ENCODE measurements at places on chromosomes 12 and 14.

DNA sequence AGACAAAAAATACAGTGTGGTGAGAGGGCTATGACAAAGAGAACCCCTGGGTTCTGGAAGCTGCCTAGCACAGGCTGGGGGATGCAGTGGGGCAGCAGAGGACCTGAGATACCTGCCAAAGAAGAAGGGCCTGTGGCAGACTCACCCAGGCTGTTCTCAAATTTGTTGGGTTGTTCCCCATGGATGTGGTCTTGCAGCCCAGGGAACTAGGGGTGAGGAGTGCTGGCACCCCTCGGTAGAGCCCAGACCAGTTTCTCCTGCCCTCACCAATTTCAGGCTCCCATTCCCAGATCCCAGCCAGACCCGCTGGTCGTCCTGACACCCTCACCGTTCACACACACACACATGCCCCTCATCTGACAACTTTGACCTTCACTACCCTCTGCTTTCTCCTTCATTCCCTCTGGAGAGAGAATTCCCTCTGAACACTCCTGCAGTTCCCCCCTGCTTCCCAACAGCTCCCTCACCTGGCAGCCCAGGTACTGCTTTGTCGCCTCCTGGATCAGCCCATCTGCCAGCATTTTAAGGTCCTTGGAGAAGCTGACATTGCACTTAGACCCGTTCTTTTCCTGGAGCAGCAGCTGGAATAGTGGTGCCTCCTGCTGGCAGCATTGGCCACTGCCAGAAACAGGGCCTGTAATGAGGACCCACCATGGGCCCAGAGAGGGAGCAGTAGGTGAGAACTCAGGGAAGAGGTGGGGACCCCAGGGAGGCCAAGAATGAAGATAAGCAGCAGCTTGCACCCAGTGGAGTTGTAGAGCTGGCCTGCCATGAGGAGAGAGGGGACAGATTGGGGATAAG lies 5.9 kb upstream of the GDF11 start:
- peak; percentile 54 for DNase-seq
- no peaks in the 10 kb centered on the region for H3K27me3 ChIP-seq

GRCh38 chr14:60161196-60162107 lies 3.7 kb downstream of the DHRS7 start:
- no peaks in the 10 kb centered on the region for H3K27me3 ChIP-seq
- no peak for DNase-seq
- H3K4me3 ChIP-seq = no peak overlapping the region
- peaks cover 3% of the 10 kb centered on the region for H3K4me1 ChIP-seq

DNA sequence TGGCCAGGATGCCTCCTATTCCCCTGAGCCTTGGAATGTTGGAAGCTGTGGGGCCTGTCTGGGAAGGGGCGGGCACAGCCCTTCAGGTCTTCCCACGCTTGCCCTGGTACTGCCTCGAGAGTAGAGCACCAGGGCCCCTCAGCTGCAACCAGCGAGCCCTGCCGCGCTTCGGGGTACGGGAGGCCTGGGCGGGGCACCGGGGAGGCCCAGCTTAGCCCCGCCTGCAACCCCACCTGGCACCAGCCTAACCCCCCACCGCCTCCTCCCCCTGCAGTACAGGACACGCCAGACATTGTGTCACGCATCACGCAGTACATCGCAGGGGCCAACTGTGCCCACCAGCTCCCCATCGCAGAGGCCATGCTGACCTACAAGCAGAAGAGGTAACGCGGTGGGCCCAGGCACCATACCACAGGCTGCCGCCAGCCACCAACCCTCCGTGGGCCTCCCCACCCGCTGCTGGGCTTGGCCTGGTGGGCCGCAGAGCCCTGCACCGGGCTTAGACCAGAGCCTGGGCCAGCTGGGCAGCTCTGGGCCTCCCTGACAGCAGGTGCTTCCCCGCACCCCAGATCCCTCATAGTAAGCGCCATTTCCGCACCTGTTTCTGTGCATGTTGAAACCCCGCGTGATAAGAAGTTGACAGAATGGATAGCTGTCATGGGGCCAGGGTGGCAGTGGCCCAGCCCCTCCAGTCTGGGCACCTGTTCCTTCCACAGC lies 13.6 kb upstream of the TEX22 start:
- H3K4me3 ChIP-seq = no peak overlapping the region
- H3K36me3 ChIP-seq = peaks cover 12% of the 10 kb centered on the region
- H3K27me3 ChIP-seq = no peaks in the 10 kb centered on the region
- no peak overlapping the region for H3K27ac ChIP-seq

DNA sequence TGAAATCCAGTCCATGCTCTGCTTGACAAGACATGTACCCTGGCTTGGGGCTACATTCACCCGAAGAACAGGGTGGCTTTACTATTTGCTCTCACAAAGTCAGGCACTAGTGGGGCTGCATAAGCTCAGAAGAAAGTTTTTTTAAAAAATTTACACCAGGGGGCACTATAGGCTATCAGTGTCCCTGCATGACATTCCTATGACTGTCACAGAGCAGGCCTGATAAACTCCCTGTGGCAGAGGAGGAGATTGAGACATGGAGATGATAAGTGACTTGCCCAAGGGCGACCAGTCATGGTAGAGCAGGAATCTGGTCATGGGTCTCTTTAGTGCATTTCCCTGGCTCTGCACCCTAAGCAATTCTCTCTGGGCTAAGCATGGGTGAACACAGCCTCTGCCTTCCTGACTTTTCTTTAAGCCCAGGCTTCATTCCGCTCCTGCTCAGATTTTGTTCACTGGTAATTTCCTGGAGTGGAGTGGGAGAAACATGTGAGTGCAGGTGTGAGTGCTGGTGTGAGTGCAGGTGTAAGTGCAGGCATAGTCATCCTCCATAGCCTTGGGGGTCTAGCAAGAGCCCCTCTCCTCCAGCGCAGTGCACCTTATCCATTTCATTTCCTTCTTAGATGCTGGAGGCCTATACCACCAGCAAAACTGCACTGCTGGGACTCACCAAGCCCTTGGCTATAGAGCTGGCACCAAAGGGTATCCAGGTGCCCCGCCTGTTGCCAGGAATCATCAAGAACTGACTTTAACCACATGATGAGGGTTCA lies 91.6 kb downstream of the DHRS2 start:
- H3K36me3 ChIP-seq = no peaks in the 10 kb centered on the region
- H3K27ac ChIP-seq = no peak overlapping the region

- no peaks in the 10 kb centered on the region for H3K4me1 ChIP-seq
- H3K27ac ChIP-seq = no peak overlapping the region
- H3K36me3 ChIP-seq = no peaks in the 10 kb centered on the region
- no peak for DNase-seq
Measured at GRCh38 chr12:31591380-31591901, 505 bp upstream of the DENND5B start.

GRCh38 chr14:89651805-89652204 lies 234.8 kb upstream of the FOXN3 start:
- H3K36me3 ChIP-seq = no peaks in the 10 kb centered on the region
- no peak overlapping the region for H3K4me3 ChIP-seq
- H3K4me1 ChIP-seq = no peaks in the 10 kb centered on the region
- DNase-seq = no peak

DNA sequence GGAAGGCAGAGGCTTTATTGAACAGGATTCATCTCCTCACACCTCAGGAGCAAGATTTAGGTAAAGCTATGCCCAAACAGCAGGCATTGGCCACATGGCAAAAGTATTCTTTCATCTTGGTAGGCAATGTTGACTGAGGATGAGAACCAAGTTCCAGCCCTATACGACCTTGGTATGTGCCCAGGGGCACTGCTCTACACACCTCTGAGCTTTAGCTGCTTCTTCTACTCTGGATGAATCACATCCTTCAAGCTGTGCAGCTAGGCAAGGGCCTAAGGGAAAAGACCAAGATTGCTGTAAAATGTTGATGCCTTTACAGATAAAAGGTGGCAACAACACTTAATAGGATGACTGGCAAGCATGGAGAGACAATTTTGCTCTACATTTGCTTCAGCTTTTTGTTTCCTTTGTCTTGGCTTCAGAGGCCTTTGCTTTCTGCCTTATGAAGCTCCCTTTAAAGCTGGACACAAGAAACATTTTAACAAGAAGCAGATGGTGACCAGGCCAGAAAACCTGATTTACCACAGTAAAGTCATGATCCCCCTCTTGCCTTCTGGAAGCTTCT lies 183.3 kb upstream of the KITLG start:
- no peaks in the 10 kb centered on the region for H3K36me3 ChIP-seq
- H3K27me3 ChIP-seq = no peaks in the 10 kb centered on the region
- no peaks in the 10 kb centered on the region for H3K4me1 ChIP-seq
- H3K4me3 ChIP-seq = no peak overlapping the region

GRCh38 chr14:54475911-54476310 lies 12.9 kb downstream of the GMFB start:
- H3K27me3 ChIP-seq = no peaks in the 10 kb centered on the region
- H3K4me1 ChIP-seq = no peaks in the 10 kb centered on the region
- H3K36me3 ChIP-seq = no peaks in the 10 kb centered on the region
- no peak overlapping the region for H3K27ac ChIP-seq
- no peak overlapping the region for H3K4me3 ChIP-seq
- DNase-seq = no peak

GRCh38 chr12:68495336-68496070 lies 115.2 kb upstream of the RAP1B start:
- H3K27ac ChIP-seq = no peak overlapping the region
- DNase-seq = no peak
- H3K4me1 ChIP-seq = no peaks in the 10 kb centered on the region
- no peaks in the 10 kb centered on the region for H3K27me3 ChIP-seq

GRCh38 chr12:91562476-91562875 lies 379.9 kb upstream of the DCN start:
- DNase-seq = no peak
- no peaks in the 10 kb centered on the region for H3K4me1 ChIP-seq
- H3K36me3 ChIP-seq = no peaks in the 10 kb centered on the region
- H3K27me3 ChIP-seq = no peaks in the 10 kb centered on the region

- H3K4me3 ChIP-seq = no peak overlapping the region
- no peaks in the 10 kb centered on the region for H3K27me3 ChIP-seq
- no peak for DNase-seq
- peaks cover 2% of the 10 kb centered on the region for H3K4me1 ChIP-seq
- no peak overlapping the region for H3K27ac ChIP-seq
- H3K36me3 ChIP-seq = no peaks in the 10 kb centered on the region
Measured at GRCh38 chr14:68314642-68315041, 478.2 kb downstream of the ZFP36L1 start.

DNA sequence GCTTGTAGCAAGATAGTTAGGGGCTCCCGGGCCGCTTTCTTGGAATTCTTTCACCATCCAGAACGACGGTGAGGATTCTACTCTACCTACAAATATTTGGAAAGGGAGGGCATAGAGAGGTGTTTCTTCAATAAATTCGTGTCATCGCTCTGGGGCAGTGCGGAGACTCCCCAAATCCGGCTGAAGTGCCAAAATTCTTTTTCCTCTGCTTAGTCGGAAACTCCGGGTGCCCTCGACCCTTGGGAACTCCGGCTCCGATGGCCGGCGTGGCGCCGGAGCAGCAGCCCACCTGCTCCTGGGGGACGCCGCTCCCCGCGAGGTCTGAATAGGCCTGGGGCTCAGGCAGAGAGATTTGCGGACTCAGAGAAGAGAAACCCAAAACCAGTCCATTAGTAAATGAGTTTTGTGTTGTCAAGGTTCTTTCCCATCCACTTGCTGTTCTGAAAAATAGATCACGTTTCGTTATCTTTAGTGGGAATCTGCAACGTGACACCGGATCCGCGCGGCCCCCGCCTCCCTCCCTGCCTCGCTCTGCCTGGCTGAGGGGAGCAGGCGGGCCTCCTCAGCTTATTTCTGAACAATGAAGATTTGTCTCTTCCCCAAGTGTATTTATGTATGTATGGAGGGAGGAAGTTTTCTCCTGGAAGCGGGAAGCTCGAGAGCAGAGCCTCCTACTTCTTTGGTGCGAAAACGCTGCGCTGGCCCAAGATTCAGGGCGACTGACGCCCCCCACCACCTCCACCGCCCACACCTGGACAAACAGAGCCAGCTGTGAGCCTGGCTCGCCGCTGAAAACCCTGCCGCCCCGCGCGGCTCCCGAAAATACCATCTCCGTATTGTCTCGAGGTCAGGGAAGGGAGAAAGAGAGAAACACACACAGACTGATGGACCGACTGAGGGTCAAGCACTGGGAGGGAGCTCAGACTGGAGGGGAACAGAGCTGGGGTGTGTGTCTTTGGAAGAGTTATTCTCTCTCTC lies 3.7 kb upstream of the SIX1 start:
- peak overlapping the region; percentile 39 for H3K4me3 ChIP-seq
- no peak for DNase-seq
- peaks cover 2% of the 10 kb centered on the region for H3K4me1 ChIP-seq
- H3K27me3 ChIP-seq = peaks cover 81% of the 10 kb centered on the region
- H3K27ac ChIP-seq = no peak overlapping the region
- H3K36me3 ChIP-seq = no peaks in the 10 kb centered on the region

DNA sequence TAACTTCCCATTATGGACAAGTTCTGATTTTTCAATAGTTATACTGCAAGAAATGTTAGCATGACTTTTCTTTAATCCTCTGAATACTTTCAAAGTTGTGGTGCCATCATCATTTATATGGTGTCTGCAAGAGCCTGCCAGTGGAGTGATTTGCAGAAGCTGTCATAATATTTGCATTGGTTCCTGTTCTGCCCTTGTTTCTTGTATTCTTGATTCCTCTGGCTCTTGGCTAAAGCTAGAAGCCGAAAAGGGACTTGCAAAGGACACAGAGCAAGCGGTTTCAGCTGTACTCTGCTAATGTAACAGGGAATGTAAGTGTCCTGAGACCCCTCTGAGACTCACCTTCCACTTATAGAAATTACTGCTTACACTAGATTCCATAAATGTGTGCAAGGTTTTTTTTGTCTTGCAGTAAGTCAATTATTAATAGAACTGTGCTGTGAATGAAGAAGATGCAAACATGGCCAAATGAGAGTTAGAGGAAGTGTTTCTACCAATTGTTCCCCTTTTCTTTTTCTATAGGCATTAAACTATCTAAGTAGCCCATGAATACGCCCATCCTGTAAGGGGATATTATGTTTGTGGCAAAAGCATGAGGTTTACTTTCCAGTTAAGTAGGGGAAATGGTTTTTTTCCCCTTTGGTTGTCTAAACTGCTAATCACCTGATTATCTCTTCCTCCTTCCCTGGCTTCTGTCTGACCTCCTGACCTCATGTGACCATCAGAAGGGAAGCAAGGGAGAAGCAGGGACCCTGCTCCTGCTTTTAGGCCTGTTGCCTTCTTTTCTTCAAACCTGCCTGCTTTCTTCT lies 5.3 kb downstream of the DYRK4 start:
- H3K4me3 ChIP-seq = no peak overlapping the region
- no peaks in the 10 kb centered on the region for H3K4me1 ChIP-seq
- H3K27me3 ChIP-seq = peaks cover 4% of the 10 kb centered on the region
- no peak overlapping the region for H3K27ac ChIP-seq

DNA sequence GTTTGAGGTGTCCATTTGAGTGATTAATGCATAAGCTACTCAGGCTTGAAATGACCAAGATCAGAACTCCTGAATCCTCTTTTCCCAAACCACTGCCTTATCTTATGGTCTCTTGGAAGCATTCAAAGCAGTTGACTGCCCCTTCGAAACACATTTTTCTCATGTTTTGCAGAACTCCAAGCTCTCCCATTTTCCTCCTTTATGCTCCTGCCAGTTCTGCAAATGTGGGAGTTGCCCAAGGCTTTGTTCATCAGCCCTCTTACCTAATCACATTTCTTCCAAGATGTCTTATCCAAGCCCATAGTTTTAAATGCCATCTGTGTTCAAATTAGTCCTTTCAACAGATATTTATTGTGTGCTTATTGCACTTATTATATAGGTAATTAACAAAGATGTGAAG lies 1.8 kb upstream of the DNAAF2 start:
- peak overlapping the region; percentile 98 for H3K27ac ChIP-seq
- no peak overlapping the region for H3K4me3 ChIP-seq
- H3K4me1 ChIP-seq = peaks cover 2% of the 10 kb centered on the region
- H3K36me3 ChIP-seq = peaks cover 11% of the 10 kb centered on the region

- no peak for DNase-seq
- no peaks in the 10 kb centered on the region for H3K4me1 ChIP-seq
- H3K36me3 ChIP-seq = no peaks in the 10 kb centered on the region
Measured at GRCh38 chr12:50394469-50395029, 1.9 kb downstream of the FAM186A start.

GRCh38 chr14:49056021-49056420 lies 530.2 kb downstream of the RPS29 start:
- H3K27ac ChIP-seq = no peak overlapping the region
- H3K27me3 ChIP-seq = no peaks in the 10 kb centered on the region
- H3K4me1 ChIP-seq = no peaks in the 10 kb centered on the region
